Hypothalamus (tissue), 51 donors: ENCODE measurements at places on chromosomes 1 and 21.

DNA sequence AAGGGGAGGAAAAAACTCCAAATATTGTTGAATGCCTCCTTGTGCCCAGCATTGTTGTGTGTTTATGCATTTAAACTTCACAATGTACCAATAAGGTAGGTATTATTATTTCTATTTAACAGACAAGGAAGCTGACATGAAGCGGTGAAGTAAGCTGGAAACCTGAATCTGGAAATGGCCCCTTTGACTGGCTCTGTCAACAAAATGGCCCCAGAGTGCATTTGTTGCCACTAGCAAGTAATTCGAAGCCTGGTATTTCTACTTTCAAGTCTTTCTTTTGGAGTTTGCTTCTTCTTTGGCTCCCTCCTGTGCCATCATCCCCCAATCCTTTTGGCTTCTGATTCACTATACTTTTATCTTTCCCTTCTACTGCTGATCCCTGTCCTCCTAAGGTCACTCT, 23.1 kb downstream of the CRYZL1 start:
- no peak for DNase-seq

DNA sequence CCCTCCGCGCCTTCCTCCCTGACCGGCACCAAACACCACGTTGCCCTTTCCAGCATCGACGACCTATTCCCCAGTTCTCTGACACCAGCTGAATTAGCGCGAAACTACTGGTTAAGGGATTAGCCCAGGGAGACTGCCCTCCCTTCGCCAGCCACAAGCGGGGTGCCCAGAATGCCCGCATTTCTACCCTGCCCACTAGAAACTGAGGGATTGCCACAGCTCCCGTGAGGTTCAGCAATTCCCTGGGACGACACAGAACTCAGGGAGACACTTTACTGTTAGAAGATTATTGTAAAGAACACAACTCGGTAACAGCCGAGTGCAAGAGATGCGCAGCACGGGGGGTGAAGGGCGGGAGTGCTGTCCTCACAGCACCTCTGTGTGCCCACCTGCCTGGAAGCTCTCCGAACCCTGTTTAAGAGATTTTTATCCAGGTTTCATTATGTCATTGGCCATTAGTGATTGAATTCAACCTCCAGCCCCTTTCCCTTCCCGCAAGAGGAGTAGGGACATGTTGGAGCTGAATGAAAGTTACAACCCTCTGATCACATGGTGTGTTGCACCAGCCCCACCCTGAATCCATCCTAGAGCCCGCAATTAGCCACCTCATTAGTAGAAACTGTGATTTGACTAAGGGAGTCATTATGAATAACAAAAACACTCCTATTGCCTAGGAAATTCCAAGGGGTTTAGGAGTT, 15.8 kb upstream of the RIPPLY3 start:
- DNase-seq = no peak

- no peak for DNase-seq
Measured at GRCh38 chr1:24903560-24903954, 26.5 kb downstream of the RUNX3 start.

GRCh38 chr1:208243967-208244916, at the start of gene PLXNA2:
Gene PLXNA2 (minus strand): TSS chr1:208244384. CDS start chr1:208217922, 26,462 bp downstream.
- peak; percentile 74 for DNase-seq

- no peak for DNase-seq
Measured at GRCh38 chr1:212531796-212532195, 76.8 kb upstream of the ATF3 start.

DNA sequence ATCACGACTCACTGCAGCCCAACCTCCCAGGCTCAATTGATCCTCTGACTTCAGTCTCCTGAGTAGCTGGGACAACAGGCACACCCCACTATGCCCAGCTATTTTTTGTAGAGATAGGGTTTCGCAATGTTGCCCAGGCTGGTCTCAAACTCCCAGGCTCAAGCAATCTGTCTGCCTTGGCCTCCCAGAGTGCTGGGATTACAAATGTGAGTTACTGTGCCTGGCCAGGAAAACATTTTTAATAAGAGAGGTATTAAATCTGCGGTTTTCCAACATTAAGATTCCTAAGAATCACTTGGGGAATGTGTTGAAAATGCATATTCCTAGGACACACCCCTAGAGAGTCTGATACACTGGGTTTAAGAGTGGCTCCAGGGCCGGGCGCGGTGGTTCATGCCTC, 8.7 kb downstream of the CSF1 start:
- DNase-seq = no peak

GRCh38 chr1:99754697-99755096, 11.7 kb downstream of the FRRS1 start:
- DNase-seq = no peak

DNA sequence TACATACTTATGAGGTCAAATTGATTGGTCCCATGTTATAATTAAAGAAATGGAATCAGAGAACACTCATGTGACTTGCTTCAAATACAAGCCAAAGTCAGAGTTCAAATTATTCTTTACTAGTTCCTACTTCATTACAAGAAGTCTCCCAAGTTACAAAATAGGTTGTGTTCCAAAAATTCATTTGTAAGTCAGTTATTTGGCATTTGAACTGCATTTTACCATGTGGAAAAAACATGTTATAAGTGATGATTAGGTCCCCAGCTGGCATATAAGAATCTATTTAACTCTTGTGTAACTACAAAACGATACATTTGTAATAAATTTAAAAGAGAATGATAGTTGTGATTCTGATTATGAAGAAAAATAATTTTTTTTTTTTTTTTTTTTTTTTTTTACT, 124.1 kb downstream of the DISP1 start:
- DNase-seq = no peak

DNA sequence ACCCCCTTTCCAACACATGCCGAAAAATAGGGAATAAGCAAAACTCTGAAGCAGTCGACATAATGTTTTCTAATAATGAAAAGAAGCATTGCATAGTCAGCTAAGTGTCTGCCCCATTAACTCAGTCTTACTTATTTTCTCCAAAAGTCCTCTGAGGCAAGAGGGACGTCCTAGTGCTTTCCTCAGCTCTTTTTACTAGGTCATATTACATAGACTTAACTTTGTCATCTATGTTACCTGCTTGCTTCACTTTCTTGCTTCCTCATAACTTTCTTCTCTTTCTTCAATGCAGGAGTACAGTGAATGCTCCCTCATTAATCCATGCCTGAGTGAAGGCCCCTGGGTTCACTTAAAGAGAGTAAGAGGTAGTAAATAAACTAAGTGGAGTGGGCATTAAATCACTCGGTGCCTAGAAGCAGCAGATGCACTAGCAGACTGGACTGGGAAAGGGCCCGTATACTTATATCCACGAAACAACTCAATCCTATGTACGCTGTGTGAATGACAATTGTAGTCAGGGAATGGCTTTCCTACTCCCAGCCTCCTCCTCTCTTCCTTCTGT, 210.5 kb upstream of the SPAG17 start:
- DNase-seq = no peak

DNA sequence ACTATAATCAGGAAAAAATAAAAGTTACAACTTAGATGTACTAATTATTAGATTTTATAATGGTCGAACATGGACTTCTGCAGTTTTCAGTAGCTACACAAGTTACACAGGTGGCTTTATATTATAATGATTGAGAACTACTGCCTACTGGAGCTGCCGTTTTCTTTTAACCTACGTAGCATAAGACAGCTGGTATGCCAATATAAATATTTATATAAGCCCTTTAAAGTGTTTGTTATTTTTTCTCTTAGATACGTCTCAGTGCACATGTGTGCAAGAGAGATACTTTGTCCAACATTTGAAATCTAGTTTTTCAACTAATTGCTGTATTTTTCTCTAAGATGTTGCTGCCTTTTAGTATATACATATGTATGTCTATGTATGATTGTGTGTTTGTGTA, 42.4 kb downstream of the PDC start:
- DNase-seq = no peak

DNA sequence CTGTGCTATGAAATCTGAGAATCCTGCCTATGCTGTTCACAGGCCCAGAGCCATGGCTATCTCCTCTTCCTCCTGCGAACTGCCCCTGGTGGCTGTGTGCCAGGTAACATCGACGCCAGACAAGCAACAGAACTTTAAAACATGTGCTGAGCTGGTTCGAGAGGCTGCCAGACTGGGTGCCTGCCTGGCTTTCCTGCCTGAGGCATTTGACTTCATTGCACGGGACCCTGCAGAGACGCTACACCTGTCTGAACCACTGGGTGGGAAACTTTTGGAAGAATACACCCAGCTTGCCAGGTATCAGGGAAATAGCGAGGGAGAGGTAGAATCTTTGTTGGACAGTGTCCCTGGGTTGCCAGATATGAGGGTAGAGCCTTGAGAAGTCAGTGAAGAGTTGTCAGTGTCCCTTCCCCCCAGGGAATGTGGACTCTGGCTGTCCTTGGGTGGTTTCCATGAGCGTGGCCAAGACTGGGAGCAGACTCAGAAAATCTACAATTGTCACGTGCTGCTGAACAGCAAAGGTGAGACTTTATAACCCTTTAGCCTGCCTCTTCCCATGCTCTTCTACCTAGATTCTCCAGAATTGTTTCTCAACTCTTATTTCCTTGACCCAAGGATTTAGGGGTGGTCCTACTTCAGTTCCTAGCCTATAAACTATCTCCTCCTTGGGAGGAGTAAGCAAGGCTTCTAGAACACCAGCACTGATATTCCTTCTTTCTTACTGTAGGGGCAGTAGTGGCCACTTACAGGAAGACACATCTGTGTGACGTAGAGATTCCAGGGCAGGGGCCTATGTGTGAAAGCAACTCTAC, 1.4 kb downstream of the NIT1 start:
- DNase-seq = no peak

DNA sequence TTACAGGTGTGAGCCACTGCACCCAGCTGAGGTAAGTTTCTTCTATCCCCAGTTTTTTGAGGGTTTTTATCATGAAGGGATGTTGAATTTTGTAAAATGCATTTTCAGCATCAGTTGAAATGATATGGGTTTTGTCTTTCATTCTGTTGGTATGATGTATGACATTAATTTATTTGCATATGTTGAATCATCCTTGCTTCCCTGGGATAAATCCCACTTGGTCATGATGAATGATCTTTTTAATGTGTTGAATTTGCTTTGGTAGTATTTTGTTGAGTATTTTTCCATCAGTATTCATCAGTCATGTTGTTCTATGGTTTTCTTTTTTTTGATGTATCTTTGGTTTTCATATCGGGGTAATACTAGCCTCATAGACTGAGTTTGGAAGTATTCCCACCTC, 141.0 kb downstream of the RPS6KC1 start:
- no peak for DNase-seq

- no peak for DNase-seq
Measured at GRCh38 chr1:36199934-36200741, 24.1 kb upstream of the THRAP3 start.

GRCh38 chr1:234659538-234659937, 49.6 kb upstream of the IRF2BP2 start:
- no peak for DNase-seq

- no peak for DNase-seq
Measured at GRCh38 chr1:226893936-226894335, 23.5 kb downstream of the PSEN2 start.

DNA sequence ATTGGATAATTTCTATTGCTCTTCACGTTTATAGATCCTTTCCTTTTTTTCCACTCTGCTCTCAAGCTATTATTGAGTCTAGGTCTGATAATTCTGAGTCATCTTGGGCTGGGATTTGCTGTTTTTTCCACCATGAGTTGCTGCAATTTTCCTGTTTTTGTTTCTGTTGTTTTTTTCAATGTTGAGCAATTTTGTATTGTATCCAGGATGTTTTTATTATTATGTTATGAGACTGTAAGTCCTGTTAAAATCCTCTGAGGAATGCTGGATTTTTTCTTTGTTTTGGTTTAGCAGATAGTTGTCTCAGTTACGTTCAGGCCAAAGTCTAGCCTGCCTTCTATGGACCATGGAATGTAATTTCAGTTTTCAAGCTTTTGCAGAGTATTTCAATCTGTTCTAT, 13.0 kb upstream of the SLC35A3 start:
- no peak for DNase-seq

GRCh38 chr1:70760154-70760553, 287.5 kb downstream of the PTGER3 start:
- no peak for DNase-seq

DNA sequence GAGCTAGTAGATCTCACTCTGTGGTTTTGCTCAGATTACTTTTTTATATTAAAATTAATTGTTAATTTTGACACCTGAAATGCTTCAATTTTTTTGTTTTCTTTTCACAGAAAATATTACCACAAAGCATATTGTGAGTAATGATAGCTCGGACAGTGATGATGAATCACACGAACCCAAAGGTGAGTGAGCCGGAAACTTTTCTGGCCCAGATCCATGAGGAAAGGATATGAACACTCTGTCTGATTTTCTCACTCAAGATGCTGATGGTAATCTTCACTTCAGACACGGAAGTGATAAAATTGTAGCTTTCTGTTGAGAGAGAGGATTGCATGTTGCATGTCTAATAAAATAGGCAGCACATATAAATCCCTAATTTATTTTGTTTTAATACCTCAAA, 121.8 kb downstream of the PLA2G4A start:
- no peak for DNase-seq

DNA sequence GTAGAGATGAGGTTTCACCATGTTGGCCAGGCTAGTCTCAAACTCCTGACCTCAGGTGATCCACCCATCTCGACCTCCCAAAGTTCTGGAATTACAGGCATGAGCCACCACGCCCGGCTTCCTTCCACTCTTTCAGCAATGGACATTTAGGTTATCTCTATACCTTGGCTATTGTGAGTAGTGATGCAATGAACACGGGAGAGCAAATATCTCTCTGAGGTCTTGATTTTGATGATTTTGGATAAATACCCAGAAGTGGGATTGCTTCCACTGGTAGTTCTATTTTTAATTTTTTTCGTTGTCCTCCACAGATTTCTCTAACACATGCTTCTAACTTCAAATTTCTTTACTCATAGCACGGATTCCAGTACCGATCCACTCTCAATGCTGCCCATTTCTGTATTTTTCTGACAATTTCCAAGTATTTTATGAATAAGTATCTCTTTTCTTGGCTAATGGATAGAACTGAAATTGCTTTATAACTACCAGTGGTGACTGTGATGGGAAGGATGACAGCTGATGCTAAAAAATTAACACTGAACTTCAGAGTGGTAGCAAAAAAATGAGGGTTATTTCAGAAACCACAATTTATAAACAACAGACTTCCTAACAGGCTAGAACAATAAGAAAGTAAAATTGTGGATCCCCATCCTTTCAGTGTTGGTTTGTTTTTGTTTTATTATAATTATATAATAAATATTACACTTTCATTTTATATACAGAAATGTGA, 327.5 kb upstream of the RUNX1 start:
- DNase-seq = no peak

GRCh38 chr1:14568716-14569355, 29.6 kb upstream of the KAZN start:
- DNase-seq = no peak

GRCh38 chr1:69711190-69711930, 143.6 kb downstream of the LRRC7 start:
- DNase-seq = no peak

- DNase-seq = no peak
Measured at GRCh38 chr1:89904219-89904980, 83.6 kb downstream of the LRRC8D start.
